ENCODE measurements at places on chromosomes 11 and 22.

DNA sequence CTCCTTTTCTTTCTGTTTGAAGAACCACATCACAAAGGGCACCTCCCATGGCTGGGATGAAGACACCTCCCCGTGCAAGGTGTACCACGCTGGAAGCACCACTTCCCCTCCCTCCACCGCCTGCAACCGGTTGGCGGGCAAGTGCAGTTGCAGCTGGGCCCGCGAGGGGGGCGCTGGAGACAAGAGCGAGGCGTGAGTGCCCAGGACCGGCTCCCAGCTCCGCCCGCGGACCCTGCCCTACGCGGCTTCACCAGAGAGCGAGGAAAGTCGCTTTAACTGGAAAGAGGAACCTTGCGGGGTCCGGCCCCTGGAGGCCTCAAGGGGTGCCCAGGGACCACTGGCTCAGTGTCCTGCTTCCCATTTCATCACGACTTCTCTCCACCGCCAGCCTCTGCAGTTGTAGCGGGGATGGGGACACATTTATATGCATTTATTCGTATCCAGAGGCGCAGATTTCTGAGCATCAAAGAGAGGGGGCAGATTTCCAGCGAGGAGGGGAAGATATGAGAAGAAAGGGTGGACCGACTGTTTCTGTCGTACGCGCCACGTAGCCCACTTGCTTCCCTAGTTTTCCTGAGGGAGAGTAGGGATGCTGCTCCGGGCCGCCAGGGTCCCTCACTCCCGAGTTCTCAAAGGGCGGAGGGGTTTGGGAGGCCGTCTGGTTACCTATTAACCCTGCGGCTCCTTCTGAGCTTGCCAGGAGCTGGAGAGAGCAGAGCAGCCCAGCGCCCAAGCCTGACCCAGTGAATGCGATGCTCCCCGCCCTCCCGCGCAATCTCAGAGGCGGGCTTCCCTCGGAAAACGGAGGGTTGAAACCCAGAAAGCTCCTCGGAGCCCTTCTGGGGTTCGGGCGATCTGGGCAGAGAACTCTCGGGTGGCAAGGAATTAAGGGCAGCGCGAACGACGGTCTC, 3.5 kb downstream of the ESAM start:
- no peak for DNase-seq

DNA sequence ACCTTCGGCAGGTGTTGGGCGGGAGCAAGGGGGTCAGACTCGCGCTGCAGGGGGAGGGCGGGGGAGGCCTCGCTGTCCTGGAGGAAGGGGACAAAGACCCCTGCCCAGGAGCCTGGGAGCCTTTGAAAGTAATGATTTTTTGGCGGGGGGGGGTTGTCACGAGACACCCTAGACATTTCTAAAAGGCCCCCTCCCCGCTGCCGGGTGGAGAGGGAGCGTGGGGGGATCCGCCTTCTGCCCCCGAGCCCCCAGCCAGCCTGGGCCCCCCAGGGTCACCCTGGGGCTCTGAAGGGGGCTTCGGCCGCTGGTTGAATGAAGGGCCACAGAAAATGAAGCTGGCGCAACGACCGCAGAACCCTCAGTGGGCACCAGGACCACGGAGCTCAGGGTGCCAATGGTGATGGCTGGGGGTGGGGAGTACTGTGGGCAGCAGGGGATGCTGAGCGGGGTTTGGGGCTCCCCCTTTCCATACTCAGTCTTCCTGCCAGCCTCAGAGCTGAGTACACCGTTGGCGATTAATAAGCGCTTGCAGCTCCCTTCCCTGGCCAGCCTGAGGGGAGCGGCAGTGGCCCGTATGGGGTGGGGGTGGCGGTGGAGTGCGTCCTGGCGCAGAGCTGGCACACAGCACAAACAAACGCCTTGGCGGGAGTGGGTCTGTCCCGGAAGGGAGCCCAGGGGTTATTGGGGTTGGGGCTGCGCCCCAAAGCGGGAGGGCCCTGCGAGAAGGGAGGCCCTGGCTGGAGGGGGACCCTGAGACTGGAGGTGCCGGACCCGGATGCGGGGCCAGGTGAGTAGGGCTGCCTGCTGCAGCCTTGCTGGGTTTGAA, 1.2 kb upstream of the DUSP8 start:
- DNase-seq, result no peak

DNA sequence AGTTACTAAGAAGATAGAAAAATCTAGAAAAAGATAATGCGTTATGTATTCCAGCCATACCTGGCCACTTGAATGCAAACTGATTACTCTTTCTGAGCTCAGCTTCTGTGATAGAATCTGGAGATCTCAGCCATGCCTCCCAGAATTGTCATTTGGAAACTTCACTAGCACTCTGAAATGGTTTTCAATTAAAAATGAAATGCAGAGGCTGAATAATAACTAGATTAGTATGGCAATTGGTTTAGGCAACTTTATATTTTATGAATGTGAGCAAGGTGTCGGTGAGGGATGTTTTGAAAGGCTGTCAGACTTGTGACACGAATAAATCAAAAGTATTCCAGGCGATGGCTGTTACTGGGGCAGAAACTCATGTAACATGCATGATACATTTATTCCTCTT, 128.8 kb upstream of the SORL1-AS1 start:
- no peak for DNase-seq

GRCh38 chr11:59173080-59173963, 1.4 kb downstream of the DTX4 start:
- DNase-seq, result no peak

DNA sequence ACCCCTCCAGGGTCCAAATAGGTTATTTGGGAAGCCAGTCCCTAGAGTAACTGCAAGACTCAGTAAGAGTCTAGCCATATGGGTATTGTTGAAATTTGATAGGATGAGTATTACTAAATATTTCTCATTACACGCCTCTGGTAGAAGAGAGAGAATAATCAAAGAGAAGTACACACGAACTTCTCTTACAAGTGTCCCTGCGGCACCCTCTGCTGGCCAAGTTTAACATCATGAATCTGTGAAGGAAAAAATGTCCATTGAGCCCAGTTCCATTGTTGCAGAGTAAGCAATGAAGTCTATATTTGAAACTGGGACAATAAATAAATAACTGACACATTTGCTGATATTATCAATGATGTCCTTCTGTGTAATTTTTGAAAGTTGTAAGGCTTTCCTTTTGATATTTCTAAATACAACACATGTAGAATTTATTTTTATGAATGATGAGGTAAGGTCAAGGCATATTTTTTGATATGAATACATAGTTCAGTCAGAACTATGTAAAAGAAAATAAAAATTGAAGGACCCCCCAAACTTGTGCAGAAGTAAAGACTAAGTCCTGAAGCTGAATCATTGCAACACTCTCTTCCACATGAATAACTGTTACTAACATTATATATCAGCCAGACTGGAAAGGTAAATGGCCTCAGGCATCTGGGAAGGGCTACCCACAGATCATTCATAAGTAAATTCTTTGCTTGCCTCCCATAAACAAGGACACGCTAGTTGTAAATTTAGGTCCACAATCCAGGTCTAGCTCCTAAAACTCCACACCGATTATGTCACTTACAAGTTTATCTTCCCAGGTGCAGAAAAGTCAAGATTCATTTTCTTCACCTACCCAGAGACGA, 10.0 kb downstream of the OR51L1 start:
- peak; percentile 8 for DNase-seq

DNA sequence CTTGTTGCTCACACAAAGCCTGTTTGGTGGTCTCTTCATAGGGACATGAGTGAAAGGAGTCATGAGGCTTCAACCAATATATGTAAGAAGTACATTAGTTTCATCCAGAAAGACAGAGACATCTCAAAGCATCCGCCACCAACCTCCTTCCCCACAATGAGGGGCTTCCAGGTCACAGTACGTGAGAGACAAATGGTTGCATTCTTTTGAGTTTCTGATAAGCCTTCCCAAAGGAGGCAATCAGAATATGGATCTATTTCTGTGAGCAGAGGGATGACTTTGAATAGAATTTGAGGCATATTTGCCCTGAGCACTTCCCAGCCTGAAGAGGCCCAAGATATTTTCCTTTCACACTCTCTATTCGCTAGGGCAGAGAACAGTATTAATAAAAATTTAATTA, 931.1 kb downstream of the FAM181B start:
- DNase-seq, result no peak

DNA sequence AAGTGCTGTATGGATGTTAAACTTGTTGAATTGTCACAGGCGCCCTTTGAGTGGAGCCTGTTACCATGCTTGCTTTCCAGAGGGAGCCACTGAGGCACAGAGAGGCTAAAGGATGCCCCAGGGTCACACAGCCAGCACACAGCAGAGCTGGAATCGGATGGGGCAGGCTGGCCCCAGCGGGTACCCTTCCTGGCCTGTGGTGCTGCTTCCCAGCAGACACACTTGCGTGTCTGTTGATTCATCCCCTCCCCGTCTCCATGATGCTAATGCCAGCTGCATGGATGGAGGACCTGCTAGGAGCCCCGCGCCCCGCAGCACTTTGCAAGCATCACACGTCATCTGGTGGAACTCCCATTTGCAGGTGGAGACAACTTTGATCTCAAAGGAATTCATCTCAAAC, 52.4 kb upstream of the SHISAL1 start:
- DNase-seq, result no peak

GRCh38 chr11:5689551-5689983, at the start of gene TRIM22:
Gene TRIM22 (plus strand): TSS chr11:5689790. CDS start chr11:5696233, 6,443 bp downstream.
- peak; percentile 76 for DNase-seq

GRCh38 chr22:49008682-49009235, 818.9 kb downstream of the BRD1 start:
- DNase-seq, result no peak

Data from GM04503 (cell line).